ENCODE measurements at places on chromosomes 4 and X. TPM values are rescaled to one million over a fixed set of nuclear protein-coding genes. Genes with fewer than 3 reads are reported as not detected.

MAP9 gene
- total RNA-seq, result 10.3 TPM

NSUN7 gene
- 0.73 TPM for total RNA-seq

METTL14 gene
- 55.9 TPM for total RNA-seq

PABPC4L gene
- total RNA-seq, result not detected

APLN gene
- not detected for total RNA-seq

BTC gene
- total RNA-seq, result 0.10 TPM

LPAR4 gene
- 0.10 TPM for total RNA-seq

FAM149A gene
- total RNA-seq, result 0.42 TPM

SEPSECS gene
- 22.2 TPM for total RNA-seq

RBM47 gene
- 59.3 TPM for total RNA-seq

DCAF8L2 gene
- total RNA-seq, result 0.10 TPM

EVC gene
- 0.52 TPM for total RNA-seq

SSX4 gene
- not detected for total RNA-seq

CXorf49B gene
- not detected for total RNA-seq

DAPP1 gene
- total RNA-seq, result 54.3 TPM

GABRQ gene
- total RNA-seq, result under 0.01 TPM

GYPA gene
- total RNA-seq, result 0.10 TPM

PRMT9 gene
- total RNA-seq, result 19.3 TPM

CLIC2 gene
- total RNA-seq, result 2.6 TPM
